ENCODE measurements at places on chromosomes 11 and 22.

DNA sequence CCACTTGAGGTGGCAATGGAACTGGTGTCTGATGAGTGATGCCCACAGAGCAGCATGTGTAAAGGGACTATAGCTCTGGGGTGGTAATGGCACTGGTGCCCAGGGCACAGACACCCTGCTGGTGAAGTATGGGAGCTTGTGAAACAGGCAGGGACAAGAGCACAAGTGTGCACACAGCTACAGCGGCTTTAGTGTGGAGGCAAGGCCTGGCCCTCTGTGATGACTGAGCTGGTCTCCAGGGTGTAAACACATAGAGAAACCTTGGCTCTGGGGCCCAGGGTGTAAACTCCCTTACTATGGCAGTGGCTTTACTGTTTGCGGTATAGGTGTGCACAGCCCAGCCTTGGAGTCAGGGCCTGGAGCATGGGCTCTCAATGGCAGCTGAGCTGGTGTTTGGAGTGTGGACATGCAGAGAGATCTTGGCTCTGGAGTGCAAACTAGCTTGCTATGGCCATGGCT is 46.3 kb downstream of the BIRC2 start:
- H3K4me1 ChIP-seq = peaks cover 55% of the 10 kb centered on the region
- no peak overlapping the region for H3K4me3 ChIP-seq
- peak overlapping the region; percentile 74 for H3K27ac ChIP-seq
- peaks cover 66% of the 10 kb centered on the region for H3K36me3 ChIP-seq

DNA sequence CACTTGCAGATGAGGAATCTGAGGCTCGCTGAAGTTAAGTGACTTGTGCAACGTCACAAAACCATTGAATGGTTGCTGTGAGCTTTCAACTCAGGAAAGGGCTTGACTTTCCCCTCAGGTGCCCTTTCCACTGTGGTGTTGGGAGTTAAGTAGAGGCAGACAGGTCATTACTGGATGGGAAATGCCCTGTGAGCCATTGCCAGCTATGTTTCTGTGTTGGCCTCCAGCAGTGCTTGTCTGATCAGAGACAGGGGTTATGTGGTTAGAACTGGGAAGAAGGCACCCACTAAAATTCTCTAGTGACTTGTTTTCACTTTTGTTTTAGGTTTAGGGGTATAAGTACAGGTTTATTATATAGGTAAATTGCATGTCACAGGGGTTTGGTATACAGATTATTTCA is 96.6 kb downstream of the FDX1 start:
- H3K4me1 ChIP-seq = no peaks in the 10 kb centered on the region
- no peaks in the 10 kb centered on the region for H3K36me3 ChIP-seq
- H3K27me3 ChIP-seq = peaks cover 14% of the 10 kb centered on the region
- H3K4me3 ChIP-seq = no peak overlapping the region
- no peak for DNase-seq

DNA sequence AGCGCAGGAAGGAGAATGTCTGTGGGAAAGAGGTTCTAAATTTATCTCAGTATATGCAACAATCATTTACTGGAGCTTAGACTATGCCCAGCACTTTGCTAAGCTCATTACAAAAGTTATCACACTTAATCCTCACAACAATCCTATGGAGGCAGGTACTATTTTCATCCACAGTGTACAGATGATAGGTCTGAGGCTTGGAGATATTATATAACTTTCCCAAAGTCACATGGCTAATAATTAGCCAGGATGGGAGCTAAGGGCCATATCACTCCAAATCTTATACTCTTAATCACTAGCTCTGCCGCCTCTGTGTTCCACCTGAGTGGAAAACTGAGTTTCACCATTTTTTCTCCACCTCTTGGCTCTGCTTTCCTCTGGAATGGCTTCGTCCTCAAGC is 47.3 kb upstream of the CAPRIN1 start:
- H3K36me3 ChIP-seq = peaks cover 1% of the 10 kb centered on the region
- H3K27me3 ChIP-seq = peaks cover 6% of the 10 kb centered on the region
- no peak overlapping the region for H3K27ac ChIP-seq
- no peak overlapping the region for H3K4me3 ChIP-seq
- no peaks in the 10 kb centered on the region for H3K4me1 ChIP-seq

- DNase-seq = no peak
- H3K27ac ChIP-seq = peak overlapping the region; percentile 20
- no peaks in the 10 kb centered on the region for H3K27me3 ChIP-seq
- peaks cover 93% of the 10 kb centered on the region for H3K36me3 ChIP-seq
- H3K4me3 ChIP-seq = no peak overlapping the region
- no peaks in the 10 kb centered on the region for H3K4me1 ChIP-seq
Measured at GRCh38 chr11:71488681-71489270, 35.8 kb downstream of the NADSYN1 start.

GRCh38 chr11:69183613-69184012 is 27.9 kb downstream of the SMIM38 start:
- H3K36me3 ChIP-seq = peaks cover 10% of the 10 kb centered on the region
- DNase-seq = no peak
- no peak overlapping the region for H3K4me3 ChIP-seq
- peaks cover 3% of the 10 kb centered on the region for H3K4me1 ChIP-seq

DNA sequence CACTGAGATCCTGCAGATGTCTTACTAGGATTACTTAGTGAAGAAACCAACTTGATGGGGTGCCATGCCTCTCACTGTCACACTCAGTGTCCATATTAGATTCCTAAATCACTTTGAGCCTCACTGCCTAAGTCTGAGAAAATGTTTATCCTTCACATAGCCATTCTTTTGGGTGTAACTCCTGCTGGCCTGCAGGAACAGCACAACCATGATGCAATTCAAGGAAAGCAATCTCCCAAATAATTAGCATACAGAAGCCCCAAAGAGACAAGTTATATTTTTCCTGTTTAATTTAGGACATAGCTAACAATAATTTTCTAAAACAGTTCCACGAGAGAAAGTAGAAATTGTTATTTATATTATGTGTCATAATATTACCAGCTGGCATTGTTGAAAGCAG is 655.5 kb downstream of the KCNA4 start:
- no peak overlapping the region for H3K4me3 ChIP-seq
- no peak overlapping the region for H3K27ac ChIP-seq
- no peak for DNase-seq
- no peaks in the 10 kb centered on the region for H3K27me3 ChIP-seq
- no peaks in the 10 kb centered on the region for H3K36me3 ChIP-seq

- peaks cover 16% of the 10 kb centered on the region for H3K36me3 ChIP-seq
- no peak for DNase-seq
- no peak overlapping the region for H3K4me3 ChIP-seq
- no peaks in the 10 kb centered on the region for H3K27me3 ChIP-seq
Measured at GRCh38 chr22:44003405-44004103, 20.5 kb upstream of the PARVB start.

DNA sequence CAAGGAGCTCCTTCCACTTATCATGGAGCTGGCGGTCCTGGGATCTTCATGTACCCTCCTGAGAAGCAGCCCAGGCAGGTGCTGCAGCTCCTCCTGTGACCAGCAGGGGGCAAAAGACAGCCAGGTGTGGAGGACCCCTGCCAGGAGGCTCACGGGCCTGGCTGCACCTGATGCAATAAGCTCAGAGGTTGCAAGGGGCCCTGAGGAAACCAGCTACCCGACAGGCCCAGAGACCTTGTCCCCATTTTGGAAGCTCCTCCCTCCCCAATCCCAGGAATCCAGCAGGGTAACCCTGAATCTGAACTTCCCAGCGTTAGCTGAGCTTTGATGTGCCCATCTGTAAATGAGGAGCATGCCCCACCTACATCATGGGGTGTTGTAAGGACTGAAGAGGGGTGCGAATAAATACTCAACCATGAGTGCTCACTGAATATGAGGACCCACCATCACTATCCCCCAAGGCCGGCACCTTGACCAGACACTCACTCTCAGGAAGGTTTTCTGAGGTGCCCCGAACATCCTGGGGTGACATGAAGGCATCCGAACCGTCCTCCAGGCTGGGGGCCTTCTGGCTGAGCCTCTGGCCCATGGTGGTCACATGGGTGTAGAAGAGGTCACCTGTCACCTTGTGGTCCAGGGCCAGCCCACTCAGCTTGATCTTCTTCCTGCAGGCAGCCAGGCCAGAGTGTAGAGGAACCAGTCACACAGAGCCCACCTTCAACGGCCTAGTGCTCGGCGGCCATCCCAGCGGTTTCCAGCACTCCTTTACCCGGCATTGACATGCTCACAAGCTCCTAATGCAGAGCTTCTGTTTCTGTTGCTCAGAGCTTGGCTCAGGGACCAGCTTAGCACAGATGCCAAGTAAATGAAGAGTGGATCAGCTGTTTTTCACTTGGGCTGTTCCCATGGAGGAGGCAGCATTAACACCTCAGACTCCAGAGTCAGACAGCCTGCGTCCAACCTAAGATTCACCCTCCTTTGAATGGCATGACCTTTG is 21.7 kb downstream of the SLC43A1 start:
- no peak overlapping the region for H3K4me3 ChIP-seq
- H3K27ac ChIP-seq = peak overlapping the region; percentile 48
- no peaks in the 10 kb centered on the region for H3K27me3 ChIP-seq
- H3K4me1 ChIP-seq = no peaks in the 10 kb centered on the region
- peaks cover 19% of the 10 kb centered on the region for H3K36me3 ChIP-seq
- peak; percentile 76 for DNase-seq

DNA sequence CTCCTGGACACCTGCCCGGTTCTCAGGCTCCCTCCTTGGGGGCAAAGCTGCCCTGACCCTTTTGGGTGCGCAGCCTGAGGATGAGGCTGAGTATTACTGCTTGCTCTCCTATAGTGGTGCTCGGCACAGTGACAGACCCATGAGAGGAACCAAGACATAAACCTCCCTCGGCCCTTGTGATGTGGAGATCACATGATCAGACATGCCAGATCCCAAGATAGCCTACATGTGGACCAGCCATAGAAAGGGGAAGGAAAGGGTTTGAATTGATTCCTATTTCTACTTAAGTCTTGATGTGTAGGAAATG is 125.3 kb downstream of the VPREB1 start:
- H3K4me1 ChIP-seq = peaks cover 36% of the 10 kb centered on the region
- no peaks in the 10 kb centered on the region for H3K36me3 ChIP-seq
- DNase-seq = no peak
- H3K27ac ChIP-seq = no peak overlapping the region
- H3K27me3 ChIP-seq = peaks cover 16% of the 10 kb centered on the region

DNA sequence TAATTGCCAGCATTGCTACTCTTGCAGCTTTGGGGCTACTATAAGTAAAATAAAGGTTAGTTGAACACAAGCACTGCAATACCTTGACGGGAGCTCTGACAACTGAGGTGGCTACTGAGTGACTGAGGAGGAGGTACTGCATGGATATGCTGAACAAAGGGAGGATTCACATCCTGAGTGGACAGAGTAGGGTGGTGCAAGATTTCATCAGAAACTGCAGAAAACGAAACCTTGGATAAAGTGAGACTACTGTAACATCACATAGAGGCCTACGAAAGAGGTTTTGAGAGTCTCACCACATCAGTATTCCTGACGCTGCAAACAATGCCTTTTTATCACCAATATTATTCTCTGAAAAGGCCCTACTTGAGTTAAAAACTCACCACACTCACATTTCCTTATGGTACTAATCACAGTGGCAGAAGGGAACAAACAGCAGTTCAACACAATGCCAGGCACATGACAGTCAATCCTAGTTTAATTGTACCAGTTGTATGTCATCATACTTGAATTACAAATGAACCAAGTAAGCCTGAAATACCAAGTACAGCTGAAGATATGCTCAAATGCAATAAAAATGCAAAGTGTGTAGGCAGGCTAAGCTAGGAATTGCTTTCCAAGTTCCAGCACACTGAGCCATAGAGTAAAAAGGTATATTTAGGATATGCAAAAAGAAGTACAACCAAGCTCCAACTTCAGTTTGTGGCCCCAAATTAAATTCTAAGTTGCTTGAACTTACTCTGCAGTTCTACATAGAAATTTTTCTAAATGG is 4.0 kb upstream of the GPR83 start:
- H3K36me3 ChIP-seq = peaks cover 24% of the 10 kb centered on the region
- H3K4me1 ChIP-seq = peaks cover 7% of the 10 kb centered on the region
- no peak overlapping the region for H3K4me3 ChIP-seq
- peaks cover 18% of the 10 kb centered on the region for H3K27me3 ChIP-seq
- DNase-seq = no peak

All from naive thymus-derived CD8-positive, alpha-beta T cell (primary cell).